ENCODE measurements at places on chromosomes 13 and 19.

- no peak for DNase-seq
Observed at GRCh38 chr19:291561-292280, 518 bp upstream of the PLPP2 start.

DNA sequence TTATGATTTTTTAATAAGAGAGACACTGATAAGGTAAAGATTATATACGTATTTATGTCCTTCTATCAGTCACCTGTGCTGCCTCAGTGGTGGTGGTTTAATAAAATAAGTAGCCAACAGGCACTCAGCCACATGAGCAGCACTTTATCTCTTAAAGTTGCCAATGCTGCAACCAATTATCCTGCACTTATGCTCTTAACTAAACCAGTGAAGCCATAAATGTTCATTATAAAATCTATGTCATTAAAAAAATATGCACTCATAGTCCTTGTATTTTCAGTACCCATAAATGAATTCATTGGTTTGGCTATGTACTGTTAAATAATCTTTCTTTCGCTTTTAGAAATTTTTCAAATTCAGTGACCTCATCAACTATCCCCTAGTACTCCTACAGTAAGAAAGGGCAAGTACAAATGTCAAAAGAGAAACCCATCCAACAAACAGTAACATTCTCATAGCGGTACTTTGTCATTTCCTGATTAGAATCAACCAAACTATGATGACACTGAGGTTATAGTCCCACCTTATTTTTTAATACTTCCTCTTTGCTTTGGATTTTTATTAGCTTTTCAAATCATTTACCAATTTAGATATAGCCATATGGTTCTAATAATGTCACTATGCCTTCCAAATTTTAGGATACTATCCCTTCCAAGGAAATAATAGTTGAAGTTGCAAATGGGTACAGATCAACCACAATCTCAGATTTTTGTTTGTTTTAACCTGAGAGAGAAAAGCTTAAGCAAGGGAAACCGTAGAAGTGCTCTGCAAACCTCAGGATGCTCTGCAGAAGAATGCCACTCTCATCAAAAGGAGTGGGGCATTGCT, 190.9 kb downstream of the KLF12 start:
- no peak for DNase-seq

GRCh38 chr19:39498798-39499642, at the start of gene DLL3:
TSS of gene DLL3 (plus strand) at chr19:39498947. CDS start at chr19:39498975, 28 bp downstream.
- DNase-seq = no peak

DNA sequence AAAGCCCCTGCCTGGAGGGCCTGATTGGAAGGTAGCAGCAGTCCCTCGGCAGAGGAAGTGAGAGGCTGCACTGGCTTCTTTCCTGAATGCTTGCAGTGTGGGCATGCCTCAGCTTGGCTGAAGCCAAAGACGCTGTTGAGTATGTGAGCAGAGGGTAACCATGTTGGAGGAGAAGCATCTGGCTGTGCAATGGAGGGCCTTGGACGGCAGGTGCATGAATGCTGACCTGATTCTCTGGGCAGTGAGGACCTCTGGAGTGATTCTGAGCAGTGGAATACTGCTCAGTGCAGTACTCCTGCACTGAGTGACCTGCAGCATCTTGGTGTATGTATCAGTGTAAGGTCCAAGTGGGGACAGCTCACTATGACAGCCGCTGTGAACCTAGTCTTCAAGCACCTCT, 46.9 kb downstream of the SOX1 start:
- no peak for DNase-seq

DNA sequence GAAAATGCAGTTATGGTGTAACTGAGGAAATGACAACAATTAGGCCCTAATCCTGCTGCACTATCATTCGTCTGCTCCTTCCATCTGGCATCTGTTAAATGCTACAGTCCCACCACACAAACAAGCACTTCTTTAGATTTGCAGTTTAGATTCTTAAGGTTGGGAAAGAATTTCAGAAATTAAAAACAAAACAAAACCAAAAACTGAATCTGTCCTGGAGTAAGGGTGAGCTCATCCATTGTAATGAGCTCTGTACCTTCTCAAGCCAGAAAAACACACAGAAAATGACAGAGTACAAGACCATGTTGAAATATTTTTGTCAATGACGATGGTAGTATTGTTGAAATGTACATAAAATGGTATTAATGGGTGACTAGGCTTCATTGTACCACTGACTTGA, 28.3 kb downstream of the SMAD9 start:
- no peak for DNase-seq

DNA sequence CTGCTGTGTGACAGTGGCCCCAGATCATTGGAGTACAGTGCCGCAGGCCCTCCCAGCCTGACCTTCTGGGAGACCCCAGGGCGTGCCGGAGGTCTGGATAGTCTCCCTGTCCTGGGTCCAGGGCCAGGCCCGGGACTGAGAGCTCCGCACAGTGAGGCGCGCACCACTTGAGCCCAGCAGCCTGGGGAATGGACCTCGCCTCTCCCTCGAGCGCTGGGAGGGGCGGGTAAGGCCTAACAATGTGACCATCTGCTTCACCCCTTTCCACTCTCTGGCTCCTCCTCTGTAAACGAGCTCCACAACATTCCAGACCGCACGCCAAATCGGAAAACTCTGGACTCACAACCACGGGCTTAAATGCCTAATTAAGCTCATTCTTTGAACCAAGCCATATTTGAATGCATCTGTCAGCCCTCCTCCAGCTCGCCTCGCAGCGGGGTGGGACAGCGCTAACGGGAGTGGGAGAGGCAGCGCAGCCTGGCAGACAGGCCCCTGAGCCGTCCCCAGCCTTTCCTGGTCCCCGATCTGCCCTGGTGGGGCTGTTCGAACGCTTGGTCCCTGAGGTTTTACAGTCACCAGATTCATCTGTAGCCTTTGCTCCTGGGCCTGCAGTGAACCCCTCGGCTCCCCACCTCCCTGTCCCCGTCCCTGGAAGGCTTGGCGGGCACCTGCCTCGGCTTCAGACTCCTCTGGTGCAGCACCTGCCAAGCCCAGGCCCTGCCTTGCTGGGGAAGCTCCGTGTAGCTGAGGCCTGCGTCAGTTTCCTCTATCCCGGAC, 120.7 kb upstream of the VSTM2B start:
- DNase-seq = no peak

- DNase-seq = no peak
Observed at GRCh38 chr19:14148751-14149410, 12.5 kb upstream of the ASF1B start.

DNA sequence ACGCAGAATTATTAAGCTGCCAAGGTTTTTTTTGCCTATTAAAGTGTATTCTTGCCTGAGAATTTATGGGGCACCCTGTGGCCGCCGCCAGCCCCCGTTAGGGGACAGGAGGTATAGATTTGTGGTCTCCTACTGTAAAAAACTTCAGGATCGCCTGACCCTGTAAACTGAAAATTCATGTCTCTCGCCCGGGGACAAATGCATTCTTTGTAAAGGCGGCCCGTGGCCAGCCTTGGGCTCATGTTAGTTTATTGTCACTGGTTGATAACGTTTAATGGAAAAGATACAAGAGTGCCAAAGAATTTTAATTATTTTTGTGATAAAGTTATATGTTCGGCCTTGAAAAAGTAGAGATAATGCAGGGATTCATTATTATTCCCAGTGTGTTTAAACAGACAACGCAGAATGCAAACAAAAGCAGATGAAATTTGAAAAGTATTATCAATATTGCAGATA, 141.7 kb downstream of the URI1 start:
- DNase-seq = no peak

GRCh38 chr13:46526740-46527139, 26.2 kb upstream of the LRCH1 start:
- no peak for DNase-seq

GRCh38 chr13:88248393-88248792, 577.2 kb downstream of the SLITRK5 start:
- DNase-seq = no peak

- no peak for DNase-seq
Observed at GRCh38 chr19:37975596-37976515, 68.8 kb downstream of the SIPA1L3 start.

DNA sequence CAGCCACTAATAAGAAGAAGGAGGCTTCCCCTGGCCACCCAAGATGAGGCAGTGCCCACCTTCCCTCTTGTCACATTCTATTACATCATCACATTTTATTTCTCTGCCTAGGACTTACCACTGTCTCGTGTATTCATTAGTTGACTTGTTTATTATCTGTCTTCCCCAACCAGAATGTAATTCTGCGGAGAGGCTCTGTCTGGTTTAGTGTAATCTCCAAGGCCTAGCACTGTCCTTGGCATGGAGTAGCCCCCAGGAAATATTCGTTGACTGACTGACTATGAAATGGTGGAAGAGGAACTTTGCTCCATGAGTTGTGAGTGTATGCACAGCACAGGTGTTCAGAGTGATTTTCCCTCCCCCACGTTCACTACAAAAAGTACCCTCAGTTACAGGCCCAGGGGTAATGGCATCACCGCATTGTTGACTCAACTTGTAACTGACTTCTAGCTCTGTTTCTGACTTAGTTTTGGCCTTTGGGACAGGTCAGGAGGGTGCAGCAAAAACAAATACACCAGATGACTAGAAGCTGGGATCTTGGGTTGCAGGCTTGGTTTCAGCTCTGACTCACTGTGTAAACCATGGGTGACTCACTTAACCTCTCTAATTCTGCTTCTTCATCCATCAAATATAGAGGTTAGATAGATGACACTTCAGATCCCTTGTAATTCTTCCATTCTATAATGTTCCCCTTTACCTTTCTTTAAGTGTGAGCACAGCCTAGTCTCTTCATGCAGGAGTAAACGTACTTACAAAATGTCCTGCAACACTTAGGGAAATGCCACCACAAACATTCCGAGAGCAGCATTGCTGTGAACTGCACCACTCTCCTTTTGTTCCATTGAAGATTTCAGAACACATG, 229.7 kb downstream of the KCNRG start:
- peak; percentile 95 for DNase-seq

DNA sequence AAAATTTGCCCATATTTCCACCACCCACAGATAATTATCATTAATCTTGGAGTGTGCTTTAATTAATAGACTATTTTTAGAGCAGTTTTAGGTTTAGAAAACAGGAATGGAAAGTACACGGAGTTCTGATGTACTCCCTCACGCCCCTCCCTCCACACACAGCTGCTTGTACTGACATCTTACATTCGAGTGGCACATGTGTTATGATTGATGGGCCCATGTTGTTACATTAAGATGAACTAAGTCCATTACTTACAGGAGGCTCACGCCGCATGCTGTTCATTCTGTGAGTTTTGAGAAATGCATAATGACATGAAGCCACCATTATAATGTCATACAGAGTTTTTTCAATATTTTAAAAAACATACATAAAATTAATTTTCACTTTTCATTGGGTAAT, 1.2 kb upstream of the SPATA13 start:
- no peak for DNase-seq

DNA sequence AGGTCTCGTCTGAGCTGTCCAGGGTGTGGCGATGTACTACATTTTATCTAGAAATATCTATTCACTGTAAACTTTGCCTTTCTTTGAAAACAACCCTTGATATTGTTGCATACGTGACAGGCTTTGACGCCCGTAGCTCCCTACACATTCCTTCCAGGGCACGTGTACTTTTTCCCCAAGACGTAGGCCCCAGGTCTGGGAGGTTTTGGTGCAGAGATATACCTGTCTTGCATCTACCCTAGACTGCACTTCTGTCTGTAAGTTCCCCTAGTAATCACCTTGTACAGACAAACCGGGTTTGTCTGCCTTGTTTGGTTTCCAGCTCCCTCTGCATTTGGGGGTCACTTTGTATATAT, 69.2 kb downstream of the ERICH6B start:
- no peak for DNase-seq

GRCh38 chr19:1690699-1691307, 38.4 kb upstream of the TCF3 start:
- DNase-seq = no peak

DNA sequence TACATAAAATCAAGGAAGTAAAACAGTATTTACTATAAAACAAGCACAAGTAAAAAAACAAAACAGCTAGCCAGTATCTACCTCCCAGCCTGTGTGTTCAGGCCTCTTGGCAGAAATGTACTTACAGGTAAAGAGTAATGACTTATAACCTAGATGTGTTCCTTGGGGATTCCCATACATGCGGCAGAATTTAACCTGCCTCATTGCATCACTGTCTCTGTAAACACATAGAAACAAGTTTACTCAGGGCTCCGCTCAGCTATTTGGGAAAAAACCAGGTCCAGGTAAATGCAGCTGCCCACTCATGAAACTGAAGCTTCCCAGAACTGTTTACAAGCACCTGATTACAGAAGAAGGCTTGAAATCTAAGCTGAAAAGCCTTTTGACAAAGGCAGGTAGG, 50.7 kb upstream of the SERP2 start:
- DNase-seq = no peak

GRCh38 chr19:34806976-34807860, 34.2 kb upstream of the ZNF599 start:
- no peak for DNase-seq

DNA sequence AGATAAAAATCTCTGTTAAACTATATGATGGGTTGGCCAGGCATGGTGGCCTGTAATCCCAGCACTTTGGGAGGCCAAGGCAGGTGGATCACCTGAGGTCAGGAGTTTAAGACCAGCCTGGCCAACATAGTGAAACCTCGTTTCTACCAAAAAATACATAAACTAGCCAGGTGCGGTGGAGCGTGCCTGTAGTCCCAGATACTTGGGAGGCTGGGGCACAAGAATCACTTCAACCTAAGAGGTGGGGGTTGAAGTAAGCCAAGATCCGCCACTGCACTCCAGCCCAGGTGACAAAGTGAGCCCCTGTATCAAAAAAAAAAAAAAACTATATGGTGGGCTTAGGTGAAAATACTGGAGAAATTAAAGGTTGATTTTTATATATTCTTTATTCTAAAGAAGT, 11.3 kb downstream of the TBC1D4 start:
- DNase-seq = no peak

- DNase-seq = no peak
Observed at GRCh38 chr19:12723641-12724426, at the start of gene TNPO2. TSS of gene TNPO2 (minus strand) at chr19:12723932. CDS start at chr19:12720977, 2,955 bp downstream.

- peak; percentile 48 for DNase-seq
Observed at GRCh38 chr19:4310247-4311121, 6.1 kb downstream of the FSD1 start.

DNA sequence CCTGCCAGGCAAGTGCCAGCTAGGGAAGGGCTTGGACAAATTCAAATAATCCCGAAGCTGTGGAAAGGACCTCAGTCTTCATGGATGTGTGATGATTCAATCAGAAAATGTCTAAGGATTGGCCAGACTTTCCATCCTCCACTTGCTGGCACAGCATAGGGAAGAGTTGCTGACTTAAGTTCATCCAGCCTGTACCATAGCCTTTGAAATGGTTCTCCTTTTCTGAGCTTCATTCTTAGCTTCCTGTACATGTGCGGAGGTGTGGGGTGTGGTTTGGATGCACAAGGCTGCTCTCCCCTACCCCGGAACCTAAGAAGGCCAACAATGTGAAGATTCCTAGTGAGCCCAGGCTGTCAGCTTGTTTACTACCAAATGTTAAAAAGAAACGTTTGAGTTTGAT, 959 bp upstream of the IGFL3 start:
- DNase-seq = no peak

- no peak for DNase-seq
Observed at GRCh38 chr19:6224308-6224675, 55.5 kb downstream of the MLLT1 start.

- DNase-seq = no peak
Observed at GRCh38 chr13:33213024-33213768, 72.4 kb downstream of the STARD13 start.

GRCh38 chr19:42652021-42652420, 57.3 kb upstream of the CEACAM8 start:
- no peak for DNase-seq
